Fibroblast of skin of right biceps (primary cell): ENCODE measurements at places on chromosomes 6 and 20.

GRCh38 chr6:135465903-135466302, 31.6 kb downstream of the AHI1 start:
- no peak for DNase-seq

GRCh38 chr6:142885182-142885867, 59.7 kb downstream of the HIVEP2 start:
- peak; percentile 99 for DNase-seq

GRCh38 chr6:31498748-31499147, 803 bp downstream of the MICB start:
- DNase-seq: no peak

DNA sequence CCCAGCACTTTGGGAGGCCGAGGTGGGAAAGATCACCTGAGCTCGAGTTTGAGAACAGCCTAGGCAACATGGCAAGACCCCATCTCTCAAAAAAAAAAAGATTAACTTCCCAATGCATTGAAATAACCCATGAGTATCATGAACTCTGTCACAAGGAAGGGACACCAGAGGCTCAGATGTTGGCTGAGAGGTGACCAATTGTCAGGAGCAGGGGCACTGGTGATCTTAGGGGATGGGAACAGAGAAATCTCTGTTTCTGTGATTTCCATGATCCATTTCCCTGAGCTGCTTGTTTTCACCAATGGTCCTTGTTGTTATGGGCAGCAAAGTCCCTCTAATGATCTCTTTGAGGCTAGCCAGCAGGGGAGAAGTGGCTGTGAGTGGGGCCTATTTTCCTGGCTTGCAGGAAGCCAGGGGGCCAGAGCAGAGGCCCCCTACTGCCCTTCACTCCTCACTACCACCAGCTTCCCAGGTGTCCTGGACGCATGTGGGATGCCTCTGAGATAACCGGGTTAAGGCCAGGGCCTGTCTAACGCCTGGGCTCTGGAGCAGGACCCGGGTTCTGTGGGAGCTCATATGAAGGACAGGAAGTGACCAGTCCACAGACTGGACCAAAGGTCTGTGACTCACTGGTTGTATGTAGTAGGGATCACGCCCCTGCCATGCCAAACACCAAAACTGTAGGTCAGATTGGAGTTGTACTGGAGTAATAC, 54.4 kb downstream of the PCNA start:
- peak; percentile 8 for DNase-seq
